ENCODE measurements at places on chromosomes 5 and 9.

- DNase-seq = no peak
Observed at GRCh38 chr9:26219961-26220360, 541.7 kb upstream of the TUSC1 start.

- no peak for DNase-seq
Observed at GRCh38 chr5:139712412-139712811, 64.3 kb downstream of the CXXC5 start.

- no peak for DNase-seq
Observed at GRCh38 chr9:86322973-86323644, 31.1 kb downstream of the TUT7 start.

GRCh38 chr9:18114559-18115475 is 359.1 kb upstream of the ADAMTSL1 start:
- no peak for DNase-seq

DNA sequence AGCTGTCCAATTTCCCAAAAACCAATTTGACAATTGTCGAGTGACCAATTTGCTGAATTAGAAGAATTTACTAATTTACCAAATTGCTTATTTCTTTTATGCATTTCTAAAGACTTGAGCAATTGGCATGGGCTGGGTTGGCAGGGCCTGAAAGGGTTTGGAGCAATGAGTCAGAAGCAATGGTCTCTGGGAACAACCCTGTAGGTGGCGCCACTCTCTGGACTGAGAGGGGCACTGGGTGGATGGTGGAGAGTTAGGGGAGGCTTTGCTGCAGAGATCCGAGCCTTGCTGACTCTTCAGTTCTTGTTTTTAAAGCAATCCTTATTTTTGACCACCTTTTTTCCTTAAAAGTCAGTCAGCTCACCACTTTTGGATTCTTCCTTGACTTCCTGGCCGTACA is 71.5 kb upstream of the RPS23 start:
- peak; percentile 76 for DNase-seq

DNA sequence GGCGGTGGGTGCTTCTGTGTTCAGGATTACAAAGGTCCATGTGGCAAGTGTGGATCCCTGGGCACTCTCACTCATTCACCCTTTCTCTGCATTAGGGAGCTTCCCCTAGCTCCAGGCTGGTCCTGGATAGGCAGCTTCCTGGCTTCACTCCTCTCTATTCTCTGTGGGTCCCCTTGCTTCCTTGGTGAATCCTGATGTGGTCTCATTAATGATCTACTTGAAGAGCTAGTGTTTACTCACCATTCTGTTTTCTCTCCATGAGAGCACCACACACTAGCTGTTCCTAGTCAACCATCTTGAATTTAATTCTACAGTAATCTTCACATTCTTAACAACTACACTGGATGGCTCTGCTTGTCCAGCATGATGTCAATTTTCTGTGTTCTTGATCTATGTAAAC is 90.0 kb upstream of the PLPPR1 start:
- DNase-seq = no peak

- DNase-seq = peak; percentile 68
Observed at GRCh38 chr5:171207256-171207847, 101.7 kb upstream of the TLX3 start.

DNA sequence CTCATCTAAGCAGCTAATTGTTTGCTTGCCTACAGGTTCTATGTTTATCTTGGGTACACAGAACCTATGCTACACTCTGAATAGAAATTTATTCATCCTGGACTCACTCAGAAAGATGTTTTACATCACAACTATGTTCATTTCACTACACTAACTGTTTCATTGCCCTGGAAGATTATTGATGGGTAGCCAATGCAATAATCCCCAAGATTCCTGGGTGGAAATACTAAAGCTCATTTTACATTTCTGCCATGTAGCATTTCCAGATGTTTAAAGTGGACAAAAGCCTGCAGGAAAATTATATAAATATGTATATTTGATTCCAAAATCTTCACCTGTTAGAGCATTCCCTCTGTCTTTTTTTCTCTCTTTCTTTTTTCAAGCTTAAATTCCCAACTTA is 51.9 kb upstream of the IL7R start:
- no peak for DNase-seq

GRCh38 chr5:16450163-16450562 is 15.4 kb downstream of the ZNF622 start:
- no peak for DNase-seq

DNA sequence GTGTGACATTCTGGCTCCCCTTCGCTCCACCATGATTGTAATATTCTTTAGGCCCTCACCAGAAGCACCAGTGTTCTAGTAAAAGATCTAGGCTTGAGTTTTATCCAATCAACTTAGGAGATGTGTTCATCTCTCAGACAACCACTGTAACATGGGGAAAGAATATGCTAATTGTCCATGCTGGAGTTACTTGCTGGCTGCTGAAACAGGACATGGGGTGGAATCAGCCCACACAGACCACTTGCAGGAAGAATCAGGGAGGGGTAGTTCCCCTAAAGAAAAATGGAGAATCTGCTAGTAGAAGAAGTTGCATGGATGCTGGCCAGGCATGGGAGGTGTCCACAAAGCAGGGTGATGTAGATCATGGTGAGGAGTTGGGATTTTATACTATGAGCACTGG is 86.2 kb downstream of the FEM1C start:
- no peak for DNase-seq

GRCh38 chr5:36944607-36945225 is 68.1 kb downstream of the NIPBL start:
- DNase-seq = no peak

DNA sequence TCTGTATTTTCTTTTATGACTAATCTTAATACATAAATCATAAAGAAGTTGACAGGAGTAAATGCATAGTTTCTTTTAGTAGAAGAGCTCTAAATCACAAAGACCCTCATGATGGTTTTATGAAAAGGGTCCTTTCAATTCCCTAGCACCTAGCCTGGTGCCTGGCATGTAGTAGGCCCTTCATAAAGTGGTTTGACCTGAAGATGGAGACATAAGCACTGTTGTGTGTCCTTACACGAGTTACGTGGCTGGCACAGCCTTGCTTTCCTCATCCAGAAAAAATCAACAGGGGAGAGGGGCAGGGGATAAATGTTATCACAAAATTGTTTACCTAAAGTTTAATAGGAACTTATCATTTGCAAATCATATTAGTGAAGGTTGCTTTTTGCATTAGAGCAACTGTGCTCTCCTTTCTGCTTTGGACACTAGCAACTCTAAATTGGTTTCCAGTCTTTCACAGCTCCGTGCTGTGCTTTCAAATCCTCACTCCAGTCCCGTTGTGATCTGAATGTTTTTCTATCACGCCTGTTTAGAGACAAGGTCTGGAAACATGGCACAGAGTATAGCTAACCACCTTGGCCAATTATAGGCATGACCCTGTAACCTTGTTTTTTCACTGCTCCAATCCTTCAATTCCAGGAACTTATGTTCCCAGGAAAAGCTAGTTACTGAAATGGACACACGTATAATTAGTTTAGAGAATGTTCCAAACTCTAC is 55.7 kb downstream of the ARL15 start:
- DNase-seq = no peak

- no peak for DNase-seq
Observed at GRCh38 chr9:86304236-86304730, 21.9 kb upstream of the ISCA1 start.

GRCh38 chr9:114321759-114322158 is 1.1 kb upstream of the ORM1 start:
- no peak for DNase-seq

GRCh38 chr9:98007251-98007928 is 24.2 kb downstream of the ANP32B start:
- DNase-seq = no peak

DNA sequence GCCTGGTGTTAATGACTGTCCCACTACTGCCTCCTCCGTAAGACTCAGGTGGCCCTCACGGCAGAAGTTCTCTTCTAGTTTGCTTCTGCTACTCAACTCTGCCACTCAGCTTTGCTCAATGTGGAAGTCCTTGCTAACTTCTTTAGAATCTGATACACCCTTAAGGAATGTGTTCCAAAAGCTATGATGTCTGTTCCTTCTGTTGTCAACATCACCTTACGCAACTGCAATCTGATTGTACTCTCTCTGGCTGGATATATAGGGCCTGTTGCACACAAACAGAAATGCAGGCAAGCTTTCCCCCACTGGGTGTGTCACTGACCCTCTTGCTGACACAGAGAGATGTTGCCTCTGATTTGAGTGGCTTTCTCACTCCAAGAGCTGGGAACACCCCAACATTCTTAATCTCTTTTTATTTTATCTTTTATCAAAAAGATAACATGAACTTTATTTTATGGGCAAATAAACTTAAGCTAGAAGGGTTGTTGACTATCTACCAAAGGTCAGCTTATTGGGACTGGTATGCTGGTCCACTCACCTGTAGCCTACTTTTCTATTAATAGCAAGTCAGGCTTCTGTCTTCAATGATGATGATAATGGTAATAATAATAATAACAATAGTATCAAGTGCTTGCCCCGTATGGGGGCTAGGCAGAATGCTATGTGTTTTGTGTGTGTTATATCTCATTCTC is 25.2 kb downstream of the TMEM252 start:
- DNase-seq = no peak

DNA sequence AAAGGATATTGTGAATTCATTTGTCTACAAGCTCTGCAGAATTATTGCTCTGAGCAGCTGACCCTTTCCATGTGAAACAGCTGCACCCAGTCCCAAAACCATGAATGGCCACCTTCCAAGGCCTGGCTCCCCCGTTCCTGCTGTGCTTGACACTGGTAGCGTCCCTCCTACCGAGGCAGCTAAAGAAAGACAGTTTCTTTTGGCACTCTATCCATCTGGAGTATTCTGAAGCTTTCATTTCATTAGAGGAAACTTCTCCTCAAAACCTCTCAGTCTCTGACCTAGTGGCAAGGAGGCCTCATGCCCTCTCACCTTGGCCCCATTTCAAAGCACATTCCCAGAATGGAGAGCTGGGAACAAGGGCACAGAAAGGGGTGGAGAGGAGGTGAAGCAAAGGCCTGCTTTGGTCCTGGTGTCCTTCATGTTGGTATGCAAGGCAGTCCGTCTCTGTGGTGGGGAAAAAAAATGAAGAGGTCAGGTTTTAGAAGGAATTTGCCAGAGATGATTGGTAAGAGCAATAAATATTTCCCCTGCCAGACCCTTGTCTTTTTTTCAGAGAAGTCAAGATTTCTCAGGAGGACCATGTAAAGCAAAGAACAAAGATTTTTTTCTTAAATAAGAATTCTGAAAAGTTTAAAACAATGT is 232.0 kb downstream of the RFK start:
- DNase-seq = no peak

DNA sequence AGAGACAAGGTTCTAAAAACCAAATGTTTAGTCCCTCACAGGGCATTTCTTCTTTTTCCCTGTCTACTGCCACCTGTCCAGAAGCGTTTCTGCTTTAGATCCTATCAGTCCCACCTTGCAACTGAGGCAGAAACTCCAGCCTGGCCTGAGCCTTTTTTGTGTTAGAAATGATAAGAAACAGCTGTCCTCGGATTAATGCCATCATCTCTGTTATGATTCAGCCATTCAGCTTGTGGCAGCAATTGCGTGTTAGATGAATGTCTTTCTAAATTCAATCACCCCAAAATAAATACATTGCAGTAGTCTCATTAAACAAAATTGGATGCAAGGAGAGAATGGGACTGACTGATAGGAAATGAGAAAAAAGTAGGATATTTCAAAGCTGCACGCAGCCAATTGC is 28.3 kb upstream of the FRMPD1 start:
- no peak for DNase-seq

DNA sequence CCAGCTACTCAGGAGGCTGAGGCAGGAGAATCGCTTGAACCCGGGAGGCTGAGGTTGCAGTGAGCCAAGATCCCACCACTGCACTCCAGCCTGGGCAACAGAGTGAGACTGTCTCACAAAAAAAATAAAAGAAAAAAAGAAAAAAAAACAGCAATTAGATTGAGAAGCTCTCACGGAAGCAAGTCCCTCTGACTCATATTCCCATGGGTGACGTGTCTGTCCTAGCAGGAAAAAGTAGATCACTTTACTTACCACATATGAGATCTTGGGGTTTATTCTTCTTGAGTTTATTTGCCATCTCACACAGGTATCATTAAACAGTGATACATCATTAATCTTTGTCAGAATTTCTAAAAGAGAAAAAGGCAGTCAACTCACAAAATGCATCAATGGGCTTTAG is 62.6 kb downstream of the SUSD1 start:
- no peak for DNase-seq

GRCh38 chr5:171418982-171419687 is at the start of gene FGF18:
TSS of gene FGF18 (plus strand) at chr5:171419647. CDS start at chr5:171420200, 553 bp downstream.
- peak; percentile 74 for DNase-seq

GRCh38 chr5:133245191-133246052 is 193.6 kb downstream of the HSPA4 start:
- peak; percentile 79 for DNase-seq

GRCh38 chr5:150519560-150519945 is 11.6 kb downstream of the NDST1 start:
- DNase-seq = no peak

- DNase-seq = no peak
Observed at GRCh38 chr9:136237486-136238341, 7.9 kb downstream of the QSOX2 start.

- DNase-seq = no peak
Observed at GRCh38 chr9:87725356-87725899, 491 bp upstream of the CTSL start.

- peak; percentile 75 for DNase-seq
Observed at GRCh38 chr9:131585375-131585774, 40.1 kb downstream of the PRRT1B start.

DNA sequence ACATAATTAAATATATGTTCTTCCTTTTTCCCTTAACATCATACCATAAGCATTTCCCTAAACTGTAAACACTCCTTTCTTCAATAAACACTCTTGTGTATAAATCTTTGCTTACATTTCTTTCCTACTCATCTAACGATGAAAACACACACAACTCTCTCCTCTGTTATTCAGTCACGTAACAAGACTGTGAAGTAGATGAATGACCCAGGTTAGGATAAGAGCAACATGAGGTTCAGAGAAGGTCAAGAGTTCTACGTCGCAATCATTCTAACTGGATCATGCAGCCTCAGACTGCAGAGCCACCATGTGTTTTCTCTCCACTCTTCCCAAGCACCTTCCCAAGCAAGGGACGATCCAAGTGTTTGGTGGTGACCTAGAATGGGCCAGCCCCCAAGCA is 70.5 kb upstream of the SPTLC1 start:
- no peak for DNase-seq

GRCh38 chr9:14730461-14730898 is 7.9 kb upstream of the CER1 start:
- no peak for DNase-seq

GRCh38 chr9:22143799-22144625 is 134.9 kb upstream of the CDKN2B start:
- no peak for DNase-seq

- DNase-seq = no peak
Observed at GRCh38 chr9:88307136-88307535, 81.1 kb upstream of the SPIN1 start.

Data from DND-41 (cell line).